ENCODE measurements at places on chromosomes 7 and 10.

DNA sequence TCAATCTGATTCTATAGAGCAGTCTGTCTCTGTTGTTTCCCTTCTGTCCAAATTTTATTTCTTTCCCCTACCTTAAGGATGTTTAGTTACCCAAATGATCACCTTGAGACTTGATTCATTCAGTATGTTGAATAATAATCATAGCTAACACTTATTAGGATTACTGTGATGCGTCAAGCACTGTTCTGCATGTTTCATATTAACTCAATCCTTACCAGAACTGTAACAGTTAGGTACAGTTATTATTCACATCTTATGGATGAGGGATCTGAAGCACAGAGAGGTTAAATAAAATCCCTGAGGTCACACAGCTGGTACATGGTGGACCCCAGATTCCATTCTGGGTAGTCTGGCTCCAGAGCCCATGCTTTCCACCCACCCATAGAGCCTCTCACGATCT, 97.9 kb upstream of the SAMD8 start:
- no peak for DNase-seq

DNA sequence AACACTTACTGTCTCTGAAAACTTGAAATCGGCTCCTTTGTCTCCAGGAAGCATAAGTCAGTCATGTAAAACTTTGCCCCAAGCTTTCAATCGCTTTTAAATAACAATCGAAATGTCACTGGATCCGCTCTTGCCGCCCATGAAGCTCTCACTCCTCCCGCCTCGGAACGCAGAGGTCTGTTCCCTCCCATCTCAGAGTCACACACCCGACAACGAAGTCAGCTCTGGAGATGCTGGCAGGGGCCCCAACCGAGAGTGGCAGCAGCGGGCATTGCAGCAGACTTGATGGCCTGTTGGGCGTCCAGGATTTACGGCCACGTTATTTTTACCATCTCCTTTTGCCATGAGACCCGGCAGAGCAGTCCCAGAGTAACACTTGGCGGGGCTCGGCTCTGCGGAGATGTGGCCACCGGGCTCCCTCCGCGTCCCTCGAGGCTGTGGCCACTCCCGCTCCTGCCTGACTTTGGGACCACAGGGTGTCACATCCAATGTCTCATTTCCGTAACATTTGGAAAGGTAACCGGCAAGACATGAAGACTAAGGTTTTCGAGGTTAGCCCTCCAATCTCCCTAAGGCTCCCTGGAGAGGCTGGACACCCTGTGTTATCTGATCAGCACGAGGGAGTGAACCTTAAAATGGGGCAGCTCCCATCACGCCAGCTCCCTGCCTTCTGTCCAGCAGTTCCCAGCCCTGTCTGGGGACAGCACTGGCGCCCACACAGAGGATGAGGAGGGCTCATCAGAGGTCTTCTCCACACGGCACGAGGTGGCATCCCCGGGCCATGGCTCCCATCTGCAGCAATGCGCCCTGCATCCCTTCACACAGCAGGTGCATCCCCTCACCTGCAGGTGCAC, 62.8 kb upstream of the ADGRA1 start:
- DNase-seq = no peak

GRCh38 chr10:86340991-86341260, 25.7 kb downstream of the GRID1 start:
- DNase-seq = no peak

GRCh38 chr7:157596471-157596870, 259.7 kb downstream of the DNAJB6 start:
- no peak for DNase-seq

GRCh38 chr7:92423710-92424131, 23.6 kb upstream of the GATAD1 start:
- no peak for DNase-seq

- DNase-seq = no peak
Measured at GRCh38 chr7:105376908-105377533, 11.7 kb downstream of the SRPK2 start.

DNA sequence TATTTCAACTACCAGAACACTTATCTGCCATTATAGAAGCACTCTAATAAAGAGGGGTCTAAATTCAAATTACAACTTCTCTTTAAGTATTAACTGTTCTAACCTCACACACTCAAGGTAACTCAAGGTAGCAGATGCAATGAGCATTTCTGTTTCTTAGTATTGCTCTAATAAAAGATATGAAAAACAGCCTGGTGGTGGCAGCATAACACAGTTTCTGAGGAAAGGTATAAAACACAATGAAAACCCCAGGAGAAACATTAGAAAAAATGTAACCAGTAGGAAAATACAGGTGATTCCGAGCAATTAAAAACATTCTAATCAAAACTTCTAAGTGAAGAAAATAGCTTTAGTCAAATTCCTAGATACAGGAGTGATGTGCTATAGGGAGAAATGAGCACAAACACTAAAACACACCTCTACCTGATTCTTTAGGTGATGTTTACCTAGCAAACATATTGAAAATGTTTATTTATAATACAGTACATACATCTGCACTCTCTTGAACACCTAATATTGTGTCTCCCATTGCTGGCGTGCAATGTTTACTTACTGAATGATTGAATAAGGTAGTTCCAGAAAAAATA, 3.5 kb downstream of the MKRN1 start:
- DNase-seq = no peak

DNA sequence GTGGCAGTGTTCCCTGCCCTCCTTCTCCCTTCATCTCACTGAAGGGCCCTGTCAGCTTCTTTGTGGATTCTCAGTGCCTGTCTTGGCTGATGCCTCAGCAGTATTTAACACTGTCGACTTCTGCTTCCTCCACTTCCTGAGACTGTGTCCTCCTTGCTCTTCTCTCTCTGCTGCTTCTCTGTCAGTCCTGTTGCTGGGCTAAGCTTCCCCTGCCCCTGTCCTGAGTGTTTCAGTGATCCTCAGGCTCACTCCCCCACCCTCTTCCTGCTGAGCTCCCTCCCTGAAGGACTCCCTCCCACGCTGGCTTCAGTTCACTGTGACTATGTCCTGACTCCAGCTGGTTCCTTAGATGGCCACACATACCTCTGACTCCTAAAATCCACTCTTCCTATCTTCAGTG, 64.9 kb downstream of the CREM start:
- no peak for DNase-seq

DNA sequence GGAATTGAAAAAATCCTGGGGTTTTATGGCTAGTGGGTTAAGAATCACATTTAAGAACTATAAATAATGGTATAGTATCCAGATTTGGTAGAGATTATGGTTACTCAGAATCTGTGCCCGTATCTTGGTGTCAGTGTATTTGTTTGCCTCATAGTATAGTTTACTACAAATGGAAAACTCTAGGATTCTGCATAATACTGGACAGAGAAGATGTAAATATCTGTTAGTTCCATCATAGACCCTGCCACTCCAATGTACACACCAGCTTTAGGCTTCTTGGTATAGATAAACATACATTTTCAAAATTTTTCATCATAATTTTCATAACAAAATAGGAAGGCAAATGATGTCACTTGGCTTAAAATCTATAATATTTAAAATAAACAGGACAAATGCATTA, 108.1 kb downstream of the CFTR start:
- no peak for DNase-seq

- no peak for DNase-seq
Measured at GRCh38 chr10:69633673-69634635, 3.9 kb downstream of the FAM241B start.

- DNase-seq = no peak
Measured at GRCh38 chr7:107194052-107194451, 25.2 kb downstream of the HBP1 start.

DNA sequence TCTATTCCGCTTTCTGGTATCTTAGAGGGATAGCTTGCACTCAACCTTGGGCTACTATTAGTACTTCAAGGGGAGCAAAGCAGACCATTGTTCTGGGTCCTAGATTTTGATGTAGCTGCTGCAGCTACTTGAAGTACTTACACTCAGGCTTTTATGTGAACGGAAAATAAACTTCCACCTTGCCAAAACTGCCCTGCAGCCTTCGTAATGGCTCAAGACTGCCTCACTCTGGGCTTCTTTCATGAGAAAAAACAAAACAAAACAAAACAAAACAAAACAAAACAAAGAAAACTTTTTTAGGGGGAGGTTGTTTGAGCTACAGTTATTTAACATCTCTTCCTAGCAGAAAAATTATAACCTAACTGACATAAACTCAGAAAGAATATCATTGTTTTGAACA, 19.4 kb upstream of the EPHB6 start:
- no peak for DNase-seq

GRCh38 chr10:85235258-85235657, 906.9 kb downstream of the CCSER2 start:
- no peak for DNase-seq
